ENCODE measurements at places on chromosomes 2 and 18.

DNA sequence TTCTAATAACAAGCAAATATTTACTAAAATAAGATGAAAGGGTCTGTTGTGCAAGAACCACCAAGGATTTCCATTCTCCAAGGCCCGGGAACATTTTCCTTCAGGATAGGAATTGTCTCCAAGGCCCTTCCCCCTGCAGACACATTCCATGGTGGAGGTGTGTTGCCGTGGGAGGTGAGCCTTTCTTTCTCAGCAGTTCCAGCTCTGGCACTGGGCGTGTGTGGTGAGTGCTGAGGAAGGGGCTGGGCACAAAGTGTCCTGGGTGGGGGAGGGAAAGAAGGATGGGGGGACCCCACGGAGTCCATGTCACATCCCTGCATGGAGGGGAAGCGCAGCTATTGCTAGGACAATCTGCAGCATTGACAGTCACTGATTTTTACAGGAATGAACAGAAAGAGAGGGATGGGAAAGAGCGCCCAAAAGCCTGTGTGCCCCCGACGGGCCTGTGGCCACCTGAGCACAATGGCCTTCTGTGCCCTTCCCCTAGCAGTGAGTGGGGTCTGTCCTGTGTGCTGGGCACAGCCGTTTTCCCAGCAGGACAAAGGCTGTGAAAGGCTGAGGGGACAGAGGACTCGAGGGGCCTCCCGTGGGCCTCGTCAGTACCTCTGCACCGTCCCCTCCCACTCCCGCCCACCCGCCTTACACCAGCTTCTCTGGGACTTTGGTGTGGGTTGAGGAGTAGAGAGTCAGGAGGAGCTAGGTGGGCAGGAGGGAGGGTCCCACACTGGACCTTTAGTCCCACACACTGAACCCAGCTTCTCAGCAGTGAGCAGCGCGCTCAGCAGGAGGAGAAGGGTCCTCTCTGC is 79.8 kb downstream of the PTGR3 start:
- DNase-seq = no peak

- DNase-seq = no peak
Observed at GRCh38 chr2:181196401-181196800, 216.0 kb downstream of the UBE2E3 start.

- DNase-seq = no peak
Observed at GRCh38 chr2:229296016-229296415, 24.9 kb upstream of the PID1 start.

- no peak for DNase-seq
Observed at GRCh38 chr2:14745288-14746076, 113.0 kb downstream of the LRATD1 start.

- DNase-seq = no peak
Observed at GRCh38 chr2:8204711-8205110, 477.1 kb upstream of the ID2 start.

- no peak for DNase-seq
Observed at GRCh38 chr2:240810199-240810598, 9.8 kb downstream of the KIF1A start.

DNA sequence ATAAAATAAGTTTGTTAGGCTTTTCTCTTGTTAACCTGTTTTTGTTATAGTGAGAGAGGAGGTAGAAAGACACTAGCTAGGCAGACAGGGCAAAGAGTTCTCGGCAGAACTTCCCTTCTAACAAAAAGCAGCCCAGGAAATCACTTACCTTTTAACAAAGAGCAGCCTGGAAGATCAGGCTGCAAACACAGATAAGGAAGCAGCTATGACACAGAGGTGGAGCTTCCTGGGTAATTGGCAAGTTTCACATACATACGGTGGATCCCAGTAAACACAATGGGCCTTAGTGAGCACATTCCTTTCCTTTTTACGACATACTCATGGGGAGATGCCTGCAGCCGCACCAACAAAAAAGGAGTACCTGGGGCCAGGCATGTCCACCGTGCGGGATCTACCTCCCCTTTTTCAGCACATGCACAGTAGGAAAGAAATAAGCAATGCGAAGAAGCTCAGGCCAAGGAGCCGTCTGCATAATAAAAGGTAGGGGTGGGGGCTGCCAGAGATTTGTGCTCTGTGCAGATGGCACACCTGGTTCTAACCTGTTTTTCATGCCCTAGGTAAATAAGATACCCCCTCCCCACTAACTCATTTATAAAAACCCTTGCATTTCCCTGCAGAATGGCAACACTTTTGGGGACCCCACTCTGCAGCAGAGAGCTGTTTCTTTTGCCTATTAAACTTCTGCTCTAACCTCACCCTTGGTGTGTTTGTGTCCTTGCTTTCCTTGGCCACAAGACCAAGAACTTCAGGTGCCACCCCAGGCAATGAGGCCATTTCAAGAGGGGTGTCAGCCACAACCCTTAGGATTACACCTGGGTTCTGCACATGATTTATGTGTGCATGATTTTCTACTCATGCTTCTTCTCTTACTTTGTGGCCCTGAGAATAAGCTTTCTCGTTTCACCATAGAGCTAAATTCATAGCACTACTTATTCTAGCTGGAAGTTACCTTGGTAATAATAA is 26.5 kb downstream of the MDH1 start:
- no peak for DNase-seq

GRCh38 chr18:515156-515815 is 14.8 kb upstream of the COLEC12 start:
- DNase-seq = no peak

- no peak for DNase-seq
Observed at GRCh38 chr2:13662055-13662454, 945.3 kb downstream of the TRIB2 start.

DNA sequence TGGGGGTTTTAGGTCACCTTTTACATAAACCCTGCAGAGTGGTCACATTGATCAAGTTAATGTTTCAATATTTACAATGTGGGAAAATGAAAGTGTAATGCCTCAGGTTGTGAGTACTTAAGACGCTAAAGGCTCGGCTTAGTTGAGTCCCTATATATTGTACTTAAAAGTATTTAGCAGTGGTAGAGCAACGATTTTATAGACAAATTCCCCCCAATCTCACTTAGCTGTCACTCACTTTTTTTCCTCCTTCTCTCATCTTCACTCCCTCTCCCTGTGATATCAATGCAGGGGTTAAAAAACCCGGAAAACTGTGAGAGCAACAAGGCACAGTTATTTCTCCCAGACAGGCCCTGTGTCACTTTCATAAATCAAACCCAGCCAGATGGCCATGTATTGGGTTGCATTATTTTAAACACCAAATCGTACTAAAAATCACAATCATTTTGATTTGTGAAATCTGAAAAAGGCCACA is 5.4 kb downstream of the POU3F3 start:
- DNase-seq = no peak

GRCh38 chr2:49619804-49620203 is 465.5 kb upstream of the FSHR start:
- no peak for DNase-seq

DNA sequence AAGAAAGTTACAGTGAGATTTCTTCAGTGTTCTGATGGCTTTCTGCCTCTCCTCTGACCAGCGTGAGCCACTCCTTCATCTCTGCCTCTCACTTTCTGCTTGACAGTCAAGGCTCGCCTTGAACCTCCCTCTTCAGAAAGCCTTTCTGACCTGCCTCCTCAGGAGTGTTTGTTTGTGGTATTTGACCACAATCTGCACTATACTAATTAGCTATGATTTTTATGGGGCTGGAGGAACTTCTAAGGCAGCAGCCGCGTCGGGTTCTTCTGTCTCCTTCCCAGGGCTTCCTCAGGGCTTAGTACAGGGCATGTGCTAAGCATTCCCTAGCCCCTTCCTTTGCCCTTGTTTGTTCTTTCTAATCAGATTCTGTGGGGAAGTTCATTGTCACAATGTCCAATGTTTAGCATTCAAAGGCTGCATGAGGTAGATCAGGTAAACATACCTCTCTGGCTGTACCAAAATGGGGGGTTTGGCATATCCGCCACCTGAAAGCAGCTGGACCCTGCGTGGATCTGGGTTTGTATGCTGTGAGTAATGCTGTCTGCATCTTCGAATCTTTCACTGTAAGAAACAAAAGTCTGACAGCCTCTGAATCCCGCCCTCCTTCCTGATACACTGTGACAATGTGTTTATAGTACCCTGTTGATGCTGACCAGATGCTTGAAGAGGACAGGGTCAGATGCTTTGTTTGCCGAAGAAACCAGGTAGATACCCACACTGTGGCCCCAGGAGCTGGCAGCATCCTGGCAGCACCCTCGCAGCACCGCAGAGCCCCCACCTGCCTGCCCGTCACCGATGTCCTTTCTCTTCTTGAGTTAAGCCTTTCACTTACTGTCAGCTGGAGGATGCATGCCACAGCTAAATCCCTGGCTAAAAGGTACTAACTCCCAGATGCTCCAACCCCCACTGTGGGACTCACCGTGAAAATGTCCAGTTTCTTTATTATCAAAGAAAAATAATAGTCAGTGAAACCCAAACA is 260.8 kb upstream of the HDAC4 start:
- no peak for DNase-seq

DNA sequence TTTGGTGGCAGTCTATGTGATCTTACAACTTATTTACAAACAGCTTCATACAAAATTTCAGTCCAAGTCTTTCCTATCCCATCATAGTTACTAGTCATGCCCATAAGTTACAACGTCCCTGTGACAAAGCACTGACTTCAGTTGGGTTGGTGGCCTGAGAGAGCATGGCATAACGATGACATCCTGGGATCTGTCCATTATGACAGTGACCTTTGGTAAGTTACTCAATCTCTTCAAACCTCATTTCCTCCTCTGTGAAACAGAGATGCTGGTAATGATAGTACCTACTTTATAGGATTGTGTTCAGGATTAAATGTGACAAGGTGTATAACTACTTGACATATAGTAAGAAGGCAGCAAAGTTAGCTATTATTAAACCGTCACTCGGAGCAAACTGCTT is 55.4 kb upstream of the ATP5MC3 start:
- no peak for DNase-seq

GRCh38 chr18:35076135-35076924 is 35.1 kb downstream of the MAPRE2 start:
- DNase-seq = no peak

DNA sequence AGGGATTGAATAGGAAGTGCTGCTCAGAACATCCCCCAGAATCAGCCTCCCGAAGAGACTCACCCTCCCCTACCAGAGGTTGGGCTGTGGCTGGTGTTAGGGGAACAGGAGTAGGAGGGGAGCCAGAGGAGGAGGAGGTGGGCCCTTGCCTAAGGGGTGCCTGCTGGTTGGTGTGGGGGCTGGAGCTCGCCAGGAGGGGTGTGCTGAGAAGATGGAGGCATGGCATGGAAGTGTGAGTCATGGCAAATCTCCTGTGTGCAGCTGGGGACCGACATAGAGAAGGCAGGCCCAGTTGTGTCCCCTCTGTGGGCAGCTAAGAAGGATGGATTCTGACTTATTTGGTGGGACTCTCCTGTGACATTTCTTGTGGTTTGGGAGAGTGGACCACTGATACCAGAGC is 73.7 kb downstream of the DGKD start:
- no peak for DNase-seq

GRCh38 chr2:133506996-133507395 is 61.3 kb downstream of the NCKAP5 start:
- no peak for DNase-seq

DNA sequence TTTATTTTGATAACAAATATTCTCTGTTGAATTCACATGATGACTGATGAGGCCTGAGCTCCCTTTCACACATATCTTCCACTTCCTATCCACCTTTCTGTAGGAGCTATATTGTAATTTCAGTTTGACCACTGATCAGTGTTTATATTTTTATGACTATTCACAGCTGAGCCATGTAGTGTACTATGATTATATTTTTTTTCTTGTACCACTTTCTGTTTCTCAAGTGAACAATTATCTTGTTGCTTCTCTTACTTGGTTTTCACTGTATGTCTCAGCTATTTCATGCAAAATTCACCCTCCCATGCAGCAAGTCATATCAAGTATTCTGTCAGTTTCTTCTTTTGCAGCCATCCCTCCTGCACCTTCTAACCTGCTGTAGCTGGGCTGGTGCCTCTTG is 78.4 kb downstream of the TMEM247 start:
- DNase-seq = no peak

DNA sequence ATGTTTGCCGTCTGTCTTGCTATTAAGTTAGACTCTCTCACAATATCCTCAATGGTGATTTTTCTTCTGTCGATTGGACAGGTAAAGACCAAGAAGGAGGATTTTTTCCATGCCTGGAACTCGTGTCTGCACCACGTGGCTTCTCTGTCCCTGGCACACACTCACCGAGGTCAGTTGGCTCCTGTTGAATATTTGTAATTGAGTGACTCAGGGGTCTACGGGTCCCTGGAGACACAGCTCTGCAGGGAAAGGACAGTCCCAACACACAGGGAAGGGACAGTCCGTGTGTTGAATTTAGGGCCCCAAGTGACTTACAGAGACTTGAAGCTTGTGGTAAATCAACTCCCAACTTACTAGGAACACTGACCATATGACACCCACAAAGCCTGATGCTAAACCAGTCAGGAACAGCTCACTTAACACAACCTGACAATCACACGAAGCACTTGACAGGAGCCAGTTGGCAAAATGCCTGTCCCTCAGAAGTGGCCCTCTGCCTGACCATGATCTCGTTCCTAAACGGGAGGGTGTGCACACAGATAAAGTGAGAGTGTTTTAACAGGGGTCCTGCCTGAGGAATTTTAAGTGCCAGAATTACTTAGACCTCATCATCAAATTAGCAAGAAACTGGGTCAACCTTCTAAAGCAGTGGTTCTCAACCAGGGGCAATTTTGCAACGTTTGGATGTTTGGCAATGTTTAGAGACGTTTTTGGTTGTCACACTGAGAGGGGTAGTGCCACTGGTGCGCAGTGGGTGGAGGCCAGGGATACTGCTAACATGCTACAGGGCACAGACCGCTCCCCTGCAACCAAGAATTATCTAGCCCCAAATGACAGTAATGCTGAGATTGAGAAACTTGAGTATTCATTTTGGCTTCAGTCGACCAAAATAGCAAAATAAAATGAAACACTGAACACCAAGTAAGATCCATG is 88.9 kb upstream of the BCL2L11 start:
- DNase-seq = no peak

DNA sequence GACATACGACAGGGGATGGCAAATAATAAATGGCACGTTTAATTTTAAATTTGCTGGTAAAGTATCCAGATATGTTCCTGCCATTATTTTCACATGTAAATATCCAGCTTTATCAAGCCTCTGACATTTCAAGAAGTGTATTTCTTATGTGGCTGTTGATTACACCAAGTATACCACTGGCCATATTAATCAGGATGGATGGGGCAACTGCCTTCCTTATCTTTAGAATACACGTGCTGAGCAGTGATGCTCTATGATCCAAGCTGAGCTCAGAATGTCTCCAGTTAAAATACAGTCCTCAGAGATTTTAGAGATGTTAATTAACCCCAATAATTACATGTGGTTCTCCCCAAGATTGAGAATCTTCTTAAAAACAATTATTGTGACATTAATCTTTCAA is 38.3 kb upstream of the RAPGEF4 start:
- no peak for DNase-seq

DNA sequence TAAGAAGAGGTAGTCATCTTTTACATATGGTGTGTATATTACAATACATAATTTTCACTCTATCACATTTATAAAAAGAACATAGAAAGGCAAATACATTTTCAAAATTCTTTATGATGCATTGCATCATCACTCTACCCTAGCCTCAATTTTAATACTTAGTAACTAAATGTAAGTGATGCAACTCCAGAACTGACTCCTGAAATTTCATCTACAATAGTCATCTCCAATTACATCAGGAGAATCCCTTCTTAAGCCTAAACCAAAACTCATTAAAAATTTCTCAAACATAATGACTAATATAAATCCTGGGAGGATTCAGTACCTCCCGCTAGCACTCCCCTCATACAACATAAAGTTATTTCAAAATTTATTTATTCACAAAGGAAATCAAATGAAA is 15.9 kb downstream of the TMX3 start:
- DNase-seq = no peak

Measured in stimulated activated CD4-positive, alpha-beta T cell treated with anti-CD3 and anti-CD28 coated beads, Interleukin-4, amount 100 ng/mL, for 48 hours (primary cell).